ENCODE measurements at places on chromosomes 13 and 19. TPM values are rescaled to one million over a fixed set of nuclear protein-coding genes. Genes with fewer than 3 reads are reported as not detected.

CPAMD8 gene
- 23.7 TPM for total RNA-seq

KLF1 gene
- 0.25 TPM for total RNA-seq

LRG1 gene
- 25.6 TPM for total RNA-seq

GJB6 gene
- total RNA-seq = not detected

DNA sequence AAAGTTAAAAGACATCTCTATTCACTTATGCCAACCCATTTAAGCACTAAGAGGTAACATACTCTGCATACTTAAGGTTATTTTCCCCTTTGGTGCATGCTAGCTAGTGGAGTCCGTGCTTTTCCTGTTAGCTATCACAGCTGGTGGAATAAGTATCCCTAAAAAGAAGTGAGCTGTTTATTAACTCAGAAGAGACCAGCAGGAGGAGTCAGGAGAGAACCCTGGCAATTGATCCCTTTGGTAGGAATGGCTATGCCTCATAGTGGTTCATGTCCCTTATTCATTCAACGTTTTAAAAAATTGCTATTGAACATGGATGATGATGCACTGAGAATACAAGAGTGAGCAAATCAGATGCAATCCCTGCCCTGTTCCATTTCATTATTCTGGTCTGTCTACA is 12.4 kb upstream of the NEK5 start:
- no peaks in the 10 kb centered on the region for H3K27me3 ChIP-seq
- no peaks in the 10 kb centered on the region for H3K36me3 ChIP-seq
- no peak overlapping the region for H3K4me3 ChIP-seq
- no peak for DNase-seq
- H3K4me1 ChIP-seq = no peaks in the 10 kb centered on the region
- H3K27ac ChIP-seq = no peak overlapping the region

GRCh38 chr13:77619655-77620054 is 77.8 kb upstream of the SLAIN1 start:
- H3K27me3 ChIP-seq = no peaks in the 10 kb centered on the region
- H3K27ac ChIP-seq = no peak overlapping the region
- no peaks in the 10 kb centered on the region for H3K36me3 ChIP-seq
- H3K4me3 ChIP-seq = no peak overlapping the region
- no peaks in the 10 kb centered on the region for H3K4me1 ChIP-seq
- DNase-seq = no peak

DNA sequence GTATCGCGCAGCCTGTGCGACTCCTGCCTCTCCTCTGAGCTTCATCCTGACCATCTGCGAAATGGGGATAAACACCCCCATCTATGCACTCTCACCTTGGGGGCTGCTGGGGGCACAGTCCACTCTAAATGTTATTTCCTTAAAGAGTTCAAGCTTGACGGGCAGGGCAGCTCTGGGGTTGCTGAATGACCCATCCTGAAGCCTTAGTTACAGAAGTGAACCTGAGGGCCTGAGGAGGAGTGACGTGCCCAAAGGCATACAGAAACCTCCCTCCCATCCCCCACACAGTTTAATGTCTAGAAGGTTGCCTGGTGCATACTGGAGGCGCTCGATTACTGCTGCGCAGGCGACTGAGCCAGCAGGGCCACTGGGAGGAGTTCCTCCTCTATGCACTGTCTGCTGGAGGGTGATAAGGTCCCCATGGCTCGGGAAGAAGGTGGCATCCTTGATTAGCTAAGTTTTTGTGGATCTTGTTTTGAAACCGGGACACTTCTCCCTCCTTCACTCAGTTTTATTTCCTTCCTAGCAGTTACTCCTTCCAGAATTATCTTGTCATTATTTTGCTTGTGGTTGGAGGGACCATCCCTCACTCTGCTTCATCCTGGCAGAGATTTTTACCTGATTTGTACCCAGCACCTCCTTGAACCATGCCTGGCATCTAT is 572 bp upstream of the FKBP8 start:
- H3K27ac ChIP-seq = no peak overlapping the region
- H3K27me3 ChIP-seq = no peaks in the 10 kb centered on the region
- peaks cover 10% of the 10 kb centered on the region for H3K4me1 ChIP-seq
- DNase-seq = peak; percentile 48
- H3K36me3 ChIP-seq = peaks cover 22% of the 10 kb centered on the region

- H3K4me1 ChIP-seq = 0 out of 2 replicates have a peak, but pooled peaks cover 12% of the 10 kb centered on the region
- H3K27me3 ChIP-seq = no peaks in the 10 kb centered on the region
- no peaks in the 10 kb centered on the region for H3K36me3 ChIP-seq
- DNase-seq = no peak
- no peak overlapping the region for H3K4me3 ChIP-seq
Measured at GRCh38 chr13:60509601-60510386, 112.8 kb downstream of the TDRD3 start.

Measured in PC-9 (cell line).